ENCODE measurements at places on chromosomes 12 and 14.

DNA sequence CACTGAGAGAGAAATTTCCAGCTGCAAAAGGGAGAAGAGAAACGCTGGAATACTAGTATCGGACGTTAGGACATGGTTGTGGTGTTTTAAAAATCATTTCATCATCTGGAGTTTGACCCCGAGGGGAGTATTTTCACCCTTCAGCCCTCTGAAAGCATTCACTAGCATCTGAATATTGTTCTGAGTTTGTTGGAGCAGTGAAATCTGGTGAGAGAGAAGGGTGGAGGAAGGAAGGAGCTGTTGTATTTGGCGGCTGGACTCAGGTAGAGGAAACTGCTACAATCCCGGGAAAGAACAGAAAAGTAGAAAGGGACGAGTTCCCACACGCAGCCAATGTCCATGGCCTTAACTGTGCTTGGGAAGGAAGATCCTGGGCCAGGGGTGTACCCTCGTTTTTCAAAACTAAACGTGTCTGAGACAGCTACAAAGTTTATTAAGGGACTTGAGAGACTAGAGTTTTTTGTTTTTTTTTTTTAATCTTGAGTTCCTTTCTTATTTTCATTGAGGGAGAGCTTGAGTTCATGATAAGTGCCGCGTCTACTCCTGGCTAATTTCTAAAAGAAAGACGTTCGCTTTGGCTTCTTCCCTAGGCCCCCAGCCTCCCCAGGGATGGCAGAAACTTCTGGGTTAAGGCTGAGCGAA is 896 bp upstream of the CDKN1B start:
- no peak for DNase-seq

DNA sequence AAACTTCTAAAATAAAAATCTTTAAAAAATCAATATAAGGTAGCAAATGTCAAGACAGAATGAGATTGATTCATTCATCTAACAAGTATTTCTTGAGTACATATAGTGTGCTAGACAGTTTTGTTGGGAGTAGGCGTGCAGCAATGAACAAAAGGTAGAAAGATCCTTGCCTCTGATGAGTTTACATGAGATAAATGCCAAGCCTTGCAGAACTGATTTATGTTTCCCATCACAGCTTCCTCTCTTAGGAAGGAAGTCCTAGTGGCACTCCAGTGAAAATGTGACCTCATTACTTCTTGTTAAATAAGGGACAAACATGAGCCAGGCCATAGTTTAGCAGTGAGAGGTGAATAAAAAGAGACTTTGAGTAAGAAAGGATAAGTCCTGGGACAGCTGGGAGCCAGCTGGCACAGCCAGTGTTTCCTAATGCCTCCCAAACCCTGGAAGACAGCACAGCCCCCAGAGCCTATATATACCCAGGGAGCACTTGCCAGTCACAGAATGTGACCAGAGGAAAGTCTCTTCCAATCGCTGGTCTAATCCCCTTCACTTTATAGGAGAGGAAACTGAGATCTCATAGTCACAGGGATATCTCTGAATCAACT is 4.7 kb upstream of the COCH start:
- DNase-seq = no peak

DNA sequence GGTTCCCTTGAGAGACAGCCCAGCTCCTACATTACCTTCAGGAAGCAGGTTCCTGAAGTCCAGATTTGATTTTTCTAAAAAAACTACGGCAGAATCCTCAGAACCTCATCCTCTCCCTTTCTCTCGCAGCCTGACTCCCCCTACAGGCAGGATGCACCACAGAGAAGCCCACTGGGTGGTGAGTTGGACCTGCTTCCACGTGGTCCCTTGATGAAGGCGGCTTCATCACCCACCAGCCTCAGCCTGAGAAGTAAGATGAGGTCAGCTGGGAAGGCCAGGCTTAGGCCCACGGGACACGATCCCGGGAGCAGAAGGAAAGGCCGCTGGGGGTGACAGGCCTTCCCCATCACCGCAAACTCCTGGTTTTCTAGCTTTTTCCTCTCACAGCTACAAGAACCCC is 83.0 kb downstream of the ACTN1 start:
- DNase-seq = no peak

GRCh38 chr12:128009108-128009507 is 257.9 kb upstream of the TMEM132C start:
- no peak for DNase-seq

DNA sequence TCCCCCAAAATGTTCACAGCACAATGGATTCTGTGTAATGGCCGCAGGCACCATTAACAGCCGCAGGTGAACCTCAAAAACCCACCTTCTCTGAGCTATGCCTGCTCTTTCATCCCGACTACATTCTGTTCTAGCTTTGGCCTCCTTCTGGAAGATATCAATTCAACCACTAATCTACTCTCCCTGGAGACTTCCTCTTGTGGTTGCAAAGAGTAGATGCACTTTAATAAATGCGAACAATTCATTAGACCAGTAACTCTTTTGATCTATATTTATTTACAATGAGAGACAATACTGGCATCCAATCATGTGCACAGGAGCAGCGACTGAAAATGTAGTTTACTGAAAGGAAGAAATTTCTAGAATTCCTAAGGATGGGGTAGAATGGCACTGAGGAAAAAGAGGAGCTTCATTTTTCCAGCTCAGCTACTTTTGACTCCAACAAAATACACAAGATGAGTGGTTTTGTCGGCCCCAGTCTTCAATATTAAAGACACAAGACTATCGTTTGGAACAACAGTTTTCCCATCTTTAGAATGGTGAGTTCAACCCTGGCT is 5.3 kb downstream of the GRIN2B start:
- DNase-seq = no peak

- no peak for DNase-seq
Measured at GRCh38 chr12:56914724-56915123, 19.5 kb downstream of the SDR9C7 start.

GRCh38 chr14:52020866-52021717 is 31.7 kb downstream of the RTRAF start:
- DNase-seq = no peak

GRCh38 chr14:90857866-90858265 is 41.6 kb upstream of the TTC7B start:
- DNase-seq = no peak

GRCh38 chr14:99682809-99683618 is 1.1 kb upstream of the CYP46A1 start:
- peak; percentile 60 for DNase-seq

GRCh38 chr12:108102363-108102762 is 26.7 kb upstream of the WSCD2 start:
- DNase-seq = no peak

- DNase-seq = no peak
Measured at GRCh38 chr12:2144951-2145350, 92.2 kb downstream of the CACNA1C start.

- no peak for DNase-seq
Measured at GRCh38 chr14:101184572-101184971, 281.1 kb upstream of the RTL1 start.

- DNase-seq = no peak
Measured at GRCh38 chr12:58301730-58302122, 360.4 kb downstream of the ATP23 start.

DNA sequence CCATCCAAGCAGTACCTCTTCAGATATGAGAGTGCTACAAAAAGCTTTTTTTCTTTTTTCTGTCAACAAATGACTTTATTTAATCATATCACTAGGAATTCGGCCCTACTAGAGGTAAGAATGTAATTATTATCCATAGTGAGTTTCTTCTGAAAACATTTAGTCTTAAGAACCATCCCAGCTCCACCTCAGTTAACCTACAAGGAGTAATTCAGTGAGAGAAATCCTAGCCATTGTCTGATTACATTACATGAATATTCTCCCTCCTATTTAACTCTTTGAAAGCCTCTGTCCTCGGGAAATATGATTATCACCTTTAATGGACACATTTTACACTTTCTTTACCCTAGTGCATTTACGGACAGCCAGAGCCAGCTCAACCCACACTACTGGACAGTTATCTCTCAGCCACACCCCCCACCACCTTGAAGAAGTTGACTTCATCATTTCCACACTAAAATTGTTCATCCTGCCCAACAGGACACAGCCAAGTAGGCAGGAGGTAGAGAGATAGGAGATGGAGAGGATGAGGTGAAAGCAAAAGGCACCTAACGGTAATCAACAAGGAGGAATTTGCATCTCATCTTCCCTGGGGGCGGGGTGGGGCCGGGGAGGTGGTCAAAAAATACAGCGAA is 1.3 kb downstream of the PPFIA2 start:
- DNase-seq = no peak

Data from stimulated activated CD8-positive, alpha-beta memory T cell treated with anti-CD3 and anti-CD28 coated beads, Interleukin-4, amount 100 ng/mL, for 1 hour (primary cell).